ENCODE measurements at places on chromosomes 5 and 9.

DNA sequence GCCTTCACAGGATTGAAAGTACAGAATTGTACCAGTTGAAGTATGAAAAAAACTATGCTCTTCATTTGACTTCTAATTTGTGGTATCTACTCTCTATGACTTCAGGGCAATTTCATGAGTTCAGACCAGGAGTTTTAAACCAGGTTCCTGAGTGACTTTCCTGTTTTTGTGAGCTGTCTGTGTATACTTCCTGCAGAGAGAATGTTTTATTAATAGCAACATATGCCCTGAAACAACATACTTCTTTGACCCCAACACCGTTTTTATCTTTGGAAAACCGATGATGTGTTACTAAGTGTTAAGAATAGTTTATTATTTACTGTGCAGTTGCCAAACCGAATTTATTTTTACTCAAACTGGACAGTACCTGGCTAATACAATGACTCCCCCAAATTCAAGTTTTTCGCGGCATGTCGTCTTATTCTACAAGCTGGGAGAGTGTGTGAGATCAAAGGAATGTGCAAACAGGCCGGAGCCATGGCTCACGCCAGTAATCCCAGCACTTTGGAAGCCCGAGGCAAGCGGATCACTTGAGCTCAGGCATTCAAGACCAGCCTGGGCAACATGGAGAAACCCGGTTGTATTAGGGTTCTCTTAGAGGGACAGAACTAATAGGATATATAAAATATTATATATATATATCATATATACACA lies 58.7 kb upstream of the ERBIN start:
- DNase-seq = peak; percentile 4

GRCh38 chr9:36969216-36969771 lies 64.8 kb downstream of the PAX5 start:
- no peak for DNase-seq

- DNase-seq = peak; percentile 89
These were observed at the start of gene TXNDC15 for GRCh38 chr5:134873987-134874830. TXNDC15 (plus strand) TSS chr5:134874371; CDS start chr5:134874428, 57 bp downstream.

DNA sequence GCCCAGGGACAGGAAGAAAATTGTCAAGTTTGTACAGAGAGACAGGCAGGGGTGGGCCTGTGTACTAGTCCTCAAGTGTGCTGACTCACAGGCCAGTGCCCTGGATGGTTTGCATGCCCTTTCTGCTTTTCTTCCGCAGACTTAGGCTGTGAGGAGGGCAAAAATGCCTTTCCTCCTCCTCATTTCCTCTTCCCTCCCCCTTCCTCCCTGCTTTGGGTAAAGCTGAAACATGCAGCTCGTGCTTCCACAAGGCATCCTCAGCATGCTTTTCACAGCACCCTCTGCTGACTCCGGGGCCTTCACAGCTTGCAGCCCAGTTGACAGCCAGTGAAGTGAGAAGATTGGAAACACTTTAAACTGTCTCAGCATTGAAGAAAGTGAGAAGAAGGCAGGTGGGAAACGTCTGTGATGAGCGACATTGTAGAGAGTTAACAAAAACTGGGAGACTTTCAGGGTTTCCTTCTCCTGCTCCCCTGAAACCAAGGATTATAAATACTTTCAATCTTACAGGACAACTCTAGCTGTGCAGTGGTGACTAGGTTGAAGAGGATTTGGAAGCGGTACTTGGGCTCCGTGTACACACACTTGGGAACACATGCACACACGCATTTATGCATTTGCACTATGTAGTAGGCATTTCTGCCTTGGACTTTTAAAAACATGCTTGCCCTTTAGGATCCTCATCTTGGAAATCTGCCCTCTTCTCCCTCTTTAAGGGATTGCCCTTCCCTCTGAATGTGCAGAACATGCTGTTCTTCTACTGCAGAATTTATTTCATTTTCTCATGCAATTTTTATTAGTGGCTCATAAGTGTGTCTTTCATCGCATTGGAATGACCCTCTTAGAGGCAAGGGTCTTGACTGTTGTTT lies 138.8 kb downstream of the GRIA1 start:
- DNase-seq = peak; percentile 2
